Omental fat pad (tissue), 4 donors: ENCODE measurements at places on chromosomes 6 and 20.

DNA sequence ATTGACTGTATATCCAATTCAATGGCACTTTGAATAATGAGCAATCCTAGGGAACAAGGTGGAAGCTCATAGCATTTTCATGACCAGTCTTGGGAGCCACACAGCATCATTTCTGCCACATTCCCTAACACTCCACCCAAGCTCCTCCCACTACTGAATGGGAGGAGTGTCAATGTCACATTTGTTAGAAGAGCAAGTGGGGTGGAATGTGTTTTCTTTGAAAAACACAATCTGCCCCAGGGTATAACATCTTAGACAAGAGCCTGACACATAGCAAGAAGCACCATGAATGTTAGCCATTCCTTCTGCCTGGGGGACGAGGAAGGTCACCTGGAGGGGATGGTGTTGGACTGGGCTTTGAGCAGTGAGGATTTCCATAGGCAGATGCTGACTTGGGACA, 258.3 kb upstream of the PMEPA1 start:
- no peak for DNase-seq

- DNase-seq = no peak
Observed at GRCh38 chr6:107585815-107586435, 96.0 kb downstream of the SOBP start.

DNA sequence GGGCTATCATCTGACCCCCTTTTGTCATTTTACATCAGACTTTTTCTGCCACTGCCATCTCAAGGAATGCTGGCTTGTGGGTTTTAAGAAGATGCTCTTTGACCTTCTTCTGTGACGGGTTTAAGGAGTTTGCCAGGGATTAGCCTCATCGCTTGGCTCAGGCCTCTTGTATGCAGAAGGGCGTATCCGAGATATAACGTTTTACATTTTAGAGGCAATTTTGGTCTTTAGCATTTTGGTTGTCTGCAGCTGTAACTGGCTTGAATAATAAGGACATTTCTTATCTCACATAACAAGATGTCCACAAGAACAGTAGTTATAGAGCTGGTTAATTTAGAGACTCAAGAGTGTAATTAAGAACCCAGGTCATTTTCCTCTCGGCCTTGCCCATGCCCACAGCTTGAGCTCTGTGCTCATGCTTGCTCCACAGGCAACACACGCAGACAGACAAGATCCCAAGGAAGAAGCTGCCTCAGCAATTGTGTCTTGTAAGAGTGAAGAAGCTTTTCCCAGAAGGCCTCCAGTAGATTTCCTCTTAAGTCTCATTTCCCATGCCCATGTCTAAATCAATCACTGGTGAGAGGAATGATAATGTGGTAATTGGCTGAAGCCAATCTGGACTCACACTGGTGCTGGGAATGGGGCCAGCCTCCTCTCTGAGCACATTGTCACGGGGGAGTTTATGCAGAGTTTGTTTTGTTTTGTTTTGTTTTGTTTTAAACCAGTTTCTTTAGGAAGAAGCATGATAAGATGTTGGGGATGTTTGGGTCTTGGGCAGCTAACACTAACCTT, 36.8 kb downstream of the PTCHD4 start:
- DNase-seq = no peak

DNA sequence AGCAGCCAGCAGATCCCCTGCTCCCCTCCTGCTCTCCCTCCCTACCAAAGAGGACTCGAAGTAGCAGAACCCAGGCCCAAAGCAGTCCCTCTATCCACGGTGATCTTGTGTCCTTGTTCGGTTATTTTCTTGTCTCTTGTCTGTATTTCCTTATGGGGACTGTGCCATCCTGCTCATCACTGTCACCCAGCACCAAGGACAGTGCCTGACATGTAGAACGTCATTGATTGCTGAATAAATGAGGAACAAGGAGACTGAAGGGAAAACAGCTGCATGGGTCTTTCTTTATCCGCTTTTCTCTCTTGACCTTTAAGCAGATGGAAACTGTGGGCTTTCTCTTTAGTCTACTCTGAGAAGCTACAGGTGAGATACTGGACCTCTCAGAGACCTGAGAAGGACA, 29.4 kb upstream of the ZNF831 start:
- no peak for DNase-seq
